ENCODE measurements at places on chromosomes 7 and 10.

GRCh38 chr10:31031205-31031557, 484 bp downstream of the ZNF438 start:
- no peak for DNase-seq

DNA sequence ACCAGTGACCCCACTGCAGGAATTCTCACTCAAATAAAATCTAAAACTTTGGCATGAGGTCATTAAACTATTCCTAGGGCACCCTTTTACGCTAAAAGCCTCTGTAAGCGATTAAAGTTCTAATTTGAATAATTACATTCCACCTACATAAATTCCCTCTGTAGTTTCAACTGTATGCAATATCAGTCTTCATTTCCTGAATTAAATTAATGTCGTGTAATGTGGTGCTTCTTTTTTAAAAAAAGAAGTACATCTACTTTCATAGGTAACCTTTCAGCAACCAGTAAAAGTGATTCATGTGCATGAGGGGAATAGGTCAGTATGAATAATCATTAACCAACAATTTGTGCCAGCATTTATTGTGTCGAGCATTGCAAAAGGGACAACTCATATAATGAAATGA, 44.7 kb downstream of the IMMP2L start:
- peak; percentile 20 for DNase-seq

GRCh38 chr10:94607111-94607510, 61.5 kb downstream of the HELLS start:
- DNase-seq = no peak

DNA sequence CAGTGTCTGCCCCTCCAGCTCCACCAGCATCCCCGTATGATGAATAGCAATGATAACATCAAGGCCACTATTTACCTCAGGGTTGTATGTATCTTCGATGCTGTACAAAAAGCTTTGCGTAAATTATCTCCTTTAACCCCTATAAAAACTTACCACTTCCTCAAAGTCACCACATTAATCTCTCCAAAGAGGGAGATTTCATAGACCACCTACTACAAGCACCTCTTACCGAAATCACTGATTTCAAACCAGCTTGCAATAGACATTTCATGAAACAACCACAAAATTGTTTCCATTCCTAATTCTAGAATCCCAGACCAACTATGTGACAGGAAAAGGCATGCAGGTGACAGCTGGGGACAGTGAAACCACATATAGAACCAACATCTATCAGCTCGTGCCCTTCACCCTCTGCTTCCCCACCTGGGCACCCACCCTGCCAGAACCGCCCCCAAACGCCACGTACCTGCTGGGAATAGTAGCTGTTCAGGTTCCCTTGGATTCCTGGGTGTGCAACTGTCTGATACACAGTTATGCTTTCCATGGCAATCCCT, 20.1 kb upstream of the MMP21 start:
- no peak for DNase-seq

DNA sequence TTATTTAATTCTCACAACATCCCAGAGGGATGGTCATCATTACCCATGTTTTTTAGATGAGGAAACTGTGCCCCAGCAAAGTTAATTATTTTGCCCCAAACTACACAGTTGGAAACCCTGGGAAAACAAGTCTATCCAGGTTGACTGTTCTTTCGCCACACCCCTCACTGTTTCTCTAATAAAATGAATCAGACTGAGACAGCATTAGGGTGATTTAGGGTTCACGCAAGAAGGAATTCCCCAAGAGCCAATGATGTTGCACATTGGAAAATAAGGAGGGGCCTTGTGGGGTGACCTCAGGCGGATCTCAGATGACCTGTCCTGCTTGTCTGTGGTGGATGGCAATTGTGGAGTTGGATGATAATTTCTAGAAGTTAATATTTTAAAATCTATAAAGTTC, 135.7 kb upstream of the TBX20 start:
- DNase-seq = no peak

- no peak for DNase-seq
Observed at GRCh38 chr10:82037076-82037475, 162.1 kb downstream of the NRG3 start.

- no peak for DNase-seq
Observed at GRCh38 chr7:138663725-138664710, 37.1 kb downstream of the SVOPL start.

GRCh38 chr10:84147347-84147746, 8.0 kb downstream of the GHITM start:
- no peak for DNase-seq

GRCh38 chr7:77391230-77391629, 24.9 kb downstream of the GSAP start:
- no peak for DNase-seq

GRCh38 chr10:132129431-132129830, 57.3 kb upstream of the DPYSL4 start:
- no peak for DNase-seq

GRCh38 chr7:98802781-98803110, 67.1 kb downstream of the TMEM130 start:
- no peak for DNase-seq

GRCh38 chr10:90985321-90985933, 64.5 kb upstream of the ANKRD1 start:
- no peak for DNase-seq

DNA sequence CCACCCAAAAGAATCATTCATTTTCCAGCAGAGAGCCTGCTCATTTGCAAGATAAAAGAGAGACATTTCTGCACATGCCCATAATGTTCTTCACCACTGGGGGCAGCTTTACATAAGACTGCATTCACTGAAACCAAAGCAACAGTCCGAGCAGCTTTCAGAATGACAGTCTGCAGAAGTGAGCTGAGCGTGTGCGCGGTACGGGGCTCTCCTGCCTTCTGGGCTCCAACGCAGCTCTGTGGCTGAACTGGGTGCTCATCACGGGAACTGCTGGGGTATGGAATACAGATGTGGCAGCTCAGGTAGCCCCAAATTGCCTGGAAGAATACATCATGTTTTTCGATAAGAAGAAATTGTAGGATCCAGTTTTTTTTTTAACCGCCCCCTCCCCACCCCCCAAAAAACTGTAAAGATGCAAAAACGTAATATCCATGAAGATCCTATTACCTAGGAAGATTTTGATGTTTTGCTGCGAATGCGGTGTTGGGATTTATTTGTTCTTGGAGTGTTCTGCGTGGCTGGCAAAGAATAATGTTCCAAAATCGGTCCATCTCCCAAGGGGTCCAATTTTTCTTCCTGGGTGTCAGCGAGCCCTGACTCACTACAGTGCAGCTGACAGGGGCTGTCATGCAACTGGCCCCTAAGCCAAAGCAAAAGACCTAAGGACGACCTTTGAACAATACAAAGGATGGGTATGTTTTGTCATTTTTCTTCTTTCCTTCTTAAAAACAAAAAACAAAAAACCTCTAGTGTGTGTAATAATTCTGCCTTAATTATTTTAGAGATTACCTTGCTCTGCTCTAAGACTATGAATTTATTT, at the start of gene LRRTM3:
Gene LRRTM3, plus strand, starts transcription at position 141 of the 820 bp plus-strand sequence.
- peak; percentile 36 for DNase-seq

GRCh38 chr7:26085771-26086170, 66.2 kb upstream of the NFE2L3 start:
- no peak for DNase-seq

DNA sequence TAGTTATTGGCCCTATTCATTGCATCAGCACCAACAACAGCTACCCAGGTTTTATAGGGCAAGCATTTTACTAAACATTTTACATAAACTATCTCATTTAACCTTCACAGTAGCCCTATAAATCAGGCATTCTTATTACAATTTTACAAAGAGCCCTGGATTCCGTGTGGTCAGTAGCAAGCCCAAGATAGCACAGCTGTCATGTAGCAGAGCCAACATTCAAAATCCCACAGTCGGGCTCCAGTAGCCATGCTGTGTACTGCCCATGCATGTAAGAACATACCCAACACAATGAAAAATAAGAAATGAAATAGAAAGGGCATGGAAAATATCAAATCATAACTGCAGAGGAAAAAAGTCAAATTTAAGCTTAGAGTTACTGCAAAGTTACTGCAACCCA, 102.3 kb downstream of the NPSR1 start:
- no peak for DNase-seq

GRCh38 chr10:30502266-30503060, 68.5 kb downstream of the MAP3K8 start:
- DNase-seq = no peak

DNA sequence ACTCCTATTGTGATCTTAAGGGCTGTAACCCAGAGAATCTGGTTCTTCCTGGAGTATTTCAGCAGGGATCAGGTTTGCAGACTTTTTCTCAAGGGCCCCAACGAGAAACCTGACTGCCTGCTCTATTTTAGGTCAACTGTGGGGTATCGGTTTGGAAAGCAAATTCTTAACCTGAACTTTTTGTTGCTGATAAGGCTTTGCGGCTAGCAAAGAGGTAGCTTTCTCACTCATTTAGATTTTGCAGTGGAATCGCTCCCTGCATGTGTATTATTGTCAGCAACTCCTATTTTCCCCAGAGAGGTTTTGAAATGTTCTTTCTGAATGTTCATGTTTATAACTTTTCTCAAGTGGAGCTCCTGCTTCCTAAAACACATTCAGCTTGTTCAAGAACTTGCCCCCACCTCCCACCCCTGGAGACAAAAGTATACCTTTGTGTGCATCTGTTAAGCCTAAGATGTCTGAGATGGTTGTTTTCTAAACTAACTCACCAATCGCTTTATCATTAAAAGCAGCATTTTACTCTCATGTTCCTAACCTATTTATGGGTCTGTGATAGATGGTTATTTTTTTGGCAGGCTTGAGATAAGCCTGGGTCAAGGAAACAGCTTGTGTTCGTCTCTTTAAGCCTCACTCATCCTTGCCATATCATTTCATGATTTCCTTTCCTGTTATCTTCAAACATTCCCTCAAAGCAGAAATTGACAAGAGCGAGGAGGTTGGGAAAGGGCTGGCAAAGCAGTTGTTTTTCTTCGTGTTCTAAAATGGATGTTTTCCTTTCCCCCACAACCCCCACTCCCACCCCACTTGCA, 129.8 kb downstream of the BAMBI start:
- no peak for DNase-seq

GRCh38 chr7:45151967-45152366, 5.6 kb upstream of the RAMP3 start:
- no peak for DNase-seq

DNA sequence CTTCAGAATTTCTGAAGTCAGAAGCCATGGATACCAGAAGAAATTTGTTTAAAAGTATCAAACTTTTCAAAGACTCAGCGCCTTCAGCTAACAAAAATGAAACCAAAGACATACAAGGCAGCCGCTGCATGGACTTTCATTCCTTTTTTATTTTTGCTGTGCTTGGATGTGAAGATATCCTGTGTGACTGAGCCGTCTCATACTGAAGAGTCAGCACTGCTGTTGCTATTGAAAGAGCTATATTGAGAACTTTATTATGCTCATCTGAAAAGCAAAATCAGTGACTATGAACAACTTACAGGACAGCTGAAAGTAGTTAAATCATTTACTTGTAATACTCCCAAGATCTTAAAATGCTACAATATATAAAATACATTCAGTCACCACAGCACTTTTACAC, 809.2 kb downstream of the NXPH1 start:
- no peak for DNase-seq

- DNase-seq = no peak
Observed at GRCh38 chr10:132030898-132031463, 34.8 kb upstream of the JAKMIP3 start.

- DNase-seq = no peak
Observed at GRCh38 chr10:2081501-2081900, 344.2 kb upstream of the ADARB2 start.

GRCh38 chr7:38438970-38439369, 165.5 kb upstream of the TARP start:
- DNase-seq = no peak

GRCh38 chr10:97633921-97634320, 621 bp upstream of the MORN4 start:
- DNase-seq = no peak

- no peak for DNase-seq
Observed at GRCh38 chr7:54824655-54825054, 65.6 kb upstream of the SEC61G start.

- no peak for DNase-seq
Observed at GRCh38 chr7:101488826-101489572, 126.3 kb downstream of the COL26A1 start.

DNA sequence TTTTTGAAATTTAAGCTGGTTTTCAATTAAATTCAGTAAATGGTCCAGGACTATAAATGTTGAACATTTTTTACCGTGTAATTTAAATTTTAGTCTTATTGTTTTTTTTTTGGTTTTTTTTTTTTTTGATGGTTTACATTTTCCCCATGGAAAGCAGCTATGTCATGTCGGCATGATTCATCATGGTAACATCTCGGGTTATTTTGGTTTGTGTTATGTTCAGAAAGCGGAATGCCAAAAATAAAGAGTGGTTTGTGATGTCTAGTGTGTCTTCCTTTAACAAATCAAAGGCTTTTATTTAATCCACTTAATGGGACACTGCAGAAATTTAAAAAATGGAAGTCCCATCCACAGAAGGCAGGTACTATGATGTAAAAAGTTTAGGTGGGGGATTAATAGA, 58.5 kb downstream of the TRUB1 start:
- DNase-seq = no peak

DNA sequence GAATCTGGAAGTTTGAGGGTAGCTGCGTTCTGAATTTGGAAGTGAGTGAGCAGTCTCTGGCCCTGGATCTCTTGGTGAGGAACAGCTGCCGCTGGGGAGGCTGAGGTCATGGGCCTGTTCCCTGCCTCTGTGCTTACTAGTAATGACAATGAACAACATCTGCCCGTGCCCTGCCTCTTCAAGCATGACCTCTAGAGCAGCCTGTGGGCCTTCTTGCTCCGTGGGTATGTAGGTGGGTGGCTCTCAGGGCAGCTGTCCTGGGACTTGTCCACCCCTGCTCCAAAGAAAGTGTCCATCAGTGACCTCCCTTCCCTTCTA, 186.2 kb downstream of the CXCL12 start:
- DNase-seq = no peak

- no peak for DNase-seq
Observed at GRCh38 chr10:125034675-125035074, 92.8 kb downstream of the ZRANB1 start.

GRCh38 chr10:122565766-122566206, 5.2 kb downstream of the DMBT1 start:
- peak; percentile 57 for DNase-seq

DNA sequence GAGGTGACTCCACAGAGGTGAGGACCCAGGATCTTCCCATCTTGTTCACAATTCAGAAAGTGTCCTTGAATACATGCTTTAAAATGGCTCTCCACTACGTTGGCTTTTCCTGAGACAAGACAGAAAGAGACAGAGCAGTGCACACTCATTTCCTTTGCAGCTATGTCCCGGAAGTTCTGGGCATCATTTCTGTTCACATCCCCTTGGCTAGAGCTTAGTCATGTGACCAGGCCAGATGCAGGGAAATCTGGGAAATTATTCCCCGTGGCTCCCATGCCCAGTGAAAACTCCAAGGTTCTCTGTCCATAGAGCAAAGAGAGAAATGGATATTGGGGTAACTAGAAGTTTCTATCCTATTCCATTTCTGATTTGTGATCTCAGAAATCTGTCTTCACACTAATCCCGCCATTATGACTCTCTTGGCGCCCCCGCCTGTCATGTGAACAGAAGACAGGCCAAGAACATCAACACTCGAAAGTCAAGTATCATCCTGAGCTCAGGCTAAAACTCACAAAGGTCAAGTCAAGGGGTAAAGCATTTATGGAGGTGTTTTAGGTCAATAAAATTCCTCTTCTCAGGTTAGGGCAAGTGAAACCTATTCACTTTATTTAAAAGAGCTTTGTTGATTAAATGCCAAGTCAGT, 251.4 kb upstream of the HABP2 start:
- DNase-seq = no peak
